ENCODE measurements at places on chromosomes 3 and 15.

DNA sequence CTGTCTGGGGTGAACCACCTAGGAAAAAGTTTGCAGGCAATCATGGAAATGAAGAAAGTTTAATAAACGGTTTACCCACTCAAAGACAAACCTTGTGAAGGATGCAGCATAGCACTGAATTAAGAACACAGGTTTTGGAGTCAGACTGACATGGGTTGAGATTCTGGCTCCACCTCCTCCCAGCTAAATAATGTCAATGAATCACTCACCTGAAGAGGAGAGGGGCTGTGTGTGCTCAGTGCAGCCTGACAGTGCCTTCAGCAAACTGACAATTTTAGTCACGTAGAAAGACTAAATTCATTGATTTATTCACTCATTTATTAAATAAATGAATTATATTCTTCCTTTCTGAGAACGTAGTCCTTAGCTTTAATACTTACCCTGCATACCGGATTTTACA, 18.9 kb downstream of the NR1I2 start:
- DNase-seq: no peak

DNA sequence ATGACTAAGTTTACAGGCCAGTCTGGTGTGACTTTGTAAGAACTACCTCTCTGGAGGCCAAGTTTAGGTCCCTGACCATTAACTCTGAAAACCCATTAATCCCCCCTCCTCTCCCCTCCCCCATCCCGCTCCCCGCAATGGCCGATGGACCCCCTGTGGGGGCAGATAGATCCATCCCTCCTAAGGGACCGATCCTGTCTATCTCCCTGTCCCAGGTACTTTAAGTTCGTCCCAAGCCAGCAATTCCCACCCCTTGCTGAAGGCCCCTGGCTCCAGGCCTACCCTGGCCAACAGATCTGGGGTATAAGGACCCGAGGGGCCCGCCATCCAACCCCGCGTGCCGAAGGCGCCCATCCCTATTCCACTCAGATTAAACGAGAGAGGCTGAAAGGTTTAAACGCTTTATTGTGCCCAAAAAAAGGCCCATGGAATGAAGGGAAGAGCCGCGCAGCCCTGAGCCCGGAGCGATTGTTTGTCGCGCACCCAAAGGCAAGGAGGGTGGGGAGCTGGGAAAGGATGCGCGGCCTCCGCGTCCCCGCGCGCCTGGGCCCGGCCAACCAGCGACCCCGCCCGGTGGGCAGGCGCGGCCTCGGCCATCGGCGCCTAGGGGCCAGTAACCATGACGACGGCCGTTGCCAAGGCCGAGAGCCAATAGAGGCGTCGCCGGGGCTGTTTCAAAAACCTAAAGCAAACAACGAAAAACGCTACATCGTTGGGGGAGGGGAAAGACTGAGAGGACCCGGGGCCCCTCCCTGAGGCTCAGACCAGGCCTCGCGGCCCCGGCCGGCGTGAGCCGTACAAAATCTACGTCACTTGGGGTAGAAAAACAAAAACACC, 35.9 kb downstream of the HMCES start:
- DNase-seq: peak; percentile 93

DNA sequence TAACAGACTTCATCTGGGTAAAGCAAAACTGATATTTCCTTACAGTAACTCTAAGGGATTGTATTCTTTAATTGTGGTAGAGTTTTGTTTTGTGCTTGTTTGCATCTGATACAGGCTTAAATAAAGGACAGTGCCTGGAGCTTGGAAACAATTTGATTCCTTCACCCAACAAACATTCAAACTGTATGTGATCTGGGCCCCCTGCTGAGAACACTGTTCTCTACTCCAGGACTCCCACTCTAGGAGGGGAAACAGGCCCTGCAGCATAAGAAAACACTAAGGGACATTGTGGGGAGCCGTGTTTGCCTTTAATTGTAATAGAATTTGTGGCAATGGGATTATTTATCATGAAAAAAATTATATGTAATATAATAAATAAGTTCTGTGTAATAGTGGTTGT, 56.9 kb downstream of the CTDSPL start:
- no peak for DNase-seq

DNA sequence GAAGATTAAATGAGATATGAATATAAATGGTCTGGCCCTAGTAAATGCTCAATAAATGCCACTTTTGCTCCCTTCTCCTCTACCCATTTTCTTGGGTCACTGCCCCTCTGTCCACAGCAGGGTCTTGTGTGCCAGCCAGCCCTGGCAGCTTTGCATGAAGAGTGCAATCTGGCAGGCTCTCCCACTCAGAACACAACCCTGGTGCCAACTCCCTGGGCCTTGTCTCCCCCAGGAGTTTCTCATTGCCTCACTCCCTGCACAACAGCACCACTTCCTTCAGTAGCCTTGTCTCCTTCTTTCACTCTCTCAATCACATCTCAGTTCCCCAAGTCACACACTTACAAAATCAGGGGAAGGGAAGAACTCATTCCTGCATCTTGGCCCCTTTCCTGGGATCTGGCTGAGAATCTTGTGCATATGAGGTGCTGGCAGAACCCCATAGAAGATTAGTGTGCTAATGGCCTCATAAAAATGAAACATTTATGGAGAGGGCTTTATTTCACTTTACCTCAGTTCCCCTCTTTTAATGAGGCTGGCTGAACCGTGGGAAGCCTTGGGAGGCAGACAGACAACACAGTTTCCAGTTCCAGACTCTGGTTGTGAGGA, 445.9 kb upstream of the PROK2 start:
- DNase-seq: no peak

DNA sequence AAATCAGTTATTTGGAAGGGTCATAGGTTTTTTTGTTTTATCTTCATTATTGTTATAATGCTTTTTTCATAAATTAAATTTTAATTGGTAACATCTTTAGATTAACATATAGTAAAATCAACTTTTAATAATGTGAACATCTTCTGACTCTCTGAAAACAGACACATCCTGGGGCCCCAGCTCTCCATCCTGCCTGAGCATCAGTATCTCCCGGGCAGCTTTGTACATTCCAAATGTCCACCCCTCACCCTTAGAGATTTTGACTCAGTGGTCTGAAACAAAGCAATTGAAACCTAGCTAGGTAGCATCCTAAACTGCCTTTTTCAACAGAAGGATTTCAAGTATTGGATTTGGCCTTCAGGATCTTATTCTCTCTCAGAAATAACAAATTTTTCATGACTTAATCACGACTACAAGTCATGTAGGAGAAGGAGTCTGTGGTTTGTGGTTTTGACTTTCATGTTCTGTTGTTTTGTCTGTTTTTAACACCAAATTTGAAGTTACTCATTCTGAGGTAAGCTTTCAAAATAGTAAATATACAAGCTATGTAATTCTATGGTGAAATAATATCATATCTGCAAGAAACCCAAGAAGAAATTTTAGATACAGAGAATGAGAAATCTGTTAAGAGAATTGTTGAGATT, 147.3 kb upstream of the UBE2E2 start:
- DNase-seq: peak; percentile 87

- no peak for DNase-seq
Measured at GRCh38 chr3:153590051-153590450, 428.0 kb downstream of the RAP2B start.

- peak; percentile 90 for DNase-seq
Measured at GRCh38 chr15:83011271-83012075, at the start of gene C15orf40. TSS of gene C15orf40 (minus strand) at chr15:83011639. CDS start at chr15:83011607, 32 bp downstream.

GRCh38 chr3:25073423-25073822, 354.6 kb upstream of the RARB start:
- no peak for DNase-seq

GRCh38 chr3:177015881-177016280, 181.4 kb downstream of the TBL1XR1 start:
- no peak for DNase-seq

DNA sequence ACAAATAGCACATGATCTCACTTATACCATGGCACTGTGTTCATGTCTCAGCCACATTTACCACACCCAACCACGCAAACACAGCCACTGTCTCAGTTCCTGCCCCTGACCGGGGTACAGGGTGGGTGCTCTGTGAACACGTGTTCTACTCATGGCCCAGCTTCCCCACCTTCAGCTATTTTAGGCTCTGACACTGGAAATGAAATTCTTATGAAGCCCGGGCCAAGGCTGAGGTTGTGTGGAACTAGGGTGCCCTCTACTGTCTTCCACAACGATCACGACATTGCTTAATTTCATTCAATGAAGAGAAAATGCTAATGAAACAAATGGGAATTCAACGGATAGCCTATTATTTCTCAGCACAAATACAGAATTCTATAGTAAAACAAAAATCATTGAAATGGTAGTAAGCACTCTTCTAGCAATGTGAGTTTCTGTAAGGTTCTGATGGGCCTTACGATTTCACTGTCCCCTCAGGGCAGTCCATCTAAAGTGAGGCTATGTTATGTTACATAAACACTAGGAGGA, 2.1 kb upstream of the GABRA5 start:
- peak; percentile 56 for DNase-seq

- peak; percentile 81 for DNase-seq
Measured at GRCh38 chr3:9915254-9916141, 1.4 kb upstream of the IL17RC start.

DNA sequence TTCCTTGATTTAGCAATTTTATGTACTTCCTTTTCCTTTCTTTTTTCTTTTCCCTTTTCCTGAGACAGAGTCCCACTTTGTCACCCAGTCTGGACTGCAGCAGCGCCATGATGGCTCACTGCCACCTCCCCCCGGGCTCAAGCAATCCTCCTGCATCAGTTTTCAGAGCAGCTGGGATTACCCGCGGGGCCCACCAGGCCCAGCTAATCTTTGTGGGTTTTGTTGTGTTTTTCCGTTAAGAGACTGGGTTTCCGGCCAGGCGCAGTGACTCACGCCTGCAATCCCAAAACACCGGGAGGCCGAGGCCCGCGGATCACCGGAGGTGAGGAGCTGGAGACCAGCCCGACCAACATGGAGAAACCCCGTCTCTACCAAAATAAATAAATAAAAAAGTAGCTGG, 17.7 kb downstream of the GOLGA8S start:
- no peak for DNase-seq

DNA sequence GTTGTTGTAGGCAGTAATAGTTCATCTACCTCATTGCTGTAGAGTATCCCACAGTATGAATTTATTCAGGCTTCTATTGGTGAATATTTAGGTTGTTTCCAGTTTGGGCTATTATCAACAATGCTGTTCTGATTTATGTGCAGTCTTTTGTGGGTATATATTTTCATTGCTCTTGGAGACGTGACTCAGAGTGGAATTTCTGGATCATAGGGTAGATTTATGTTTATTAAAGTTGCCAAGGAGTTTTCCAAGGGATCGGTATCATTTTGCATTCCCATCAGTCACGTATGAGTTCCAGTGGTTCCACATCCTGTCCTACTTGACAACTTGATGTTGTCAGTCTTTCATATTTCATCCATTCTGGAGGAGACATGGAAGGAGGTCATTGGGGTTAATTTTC, 8.4 kb upstream of the HRH1 start:
- DNase-seq: peak; percentile 97

DNA sequence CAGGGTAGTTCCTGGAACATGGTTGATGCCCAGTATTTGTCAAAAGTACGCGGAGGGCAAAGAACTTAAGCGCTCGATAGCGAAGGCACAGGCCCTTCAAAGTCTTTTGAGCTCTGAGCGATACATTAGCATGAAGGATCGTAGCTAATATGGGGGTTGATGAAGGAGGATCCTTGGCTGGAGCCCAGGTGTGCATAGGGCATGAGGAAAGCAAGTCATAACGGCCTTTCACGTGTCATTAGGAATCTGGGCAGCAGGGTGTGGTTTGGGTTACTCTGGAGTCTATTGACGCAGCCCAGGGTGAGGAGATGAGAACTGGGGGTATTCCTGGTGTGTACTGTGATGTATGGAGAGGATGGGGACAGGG, 31.7 kb downstream of the SPINK8 start:
- DNase-seq: peak; percentile 32

GRCh38 chr15:75738647-75739325, 26.1 kb upstream of the CSPG4 start:
- peak; percentile 92 for DNase-seq

GRCh38 chr15:23628612-23629233, 18.9 kb downstream of the MAGEL2 start:
- no peak for DNase-seq

DNA sequence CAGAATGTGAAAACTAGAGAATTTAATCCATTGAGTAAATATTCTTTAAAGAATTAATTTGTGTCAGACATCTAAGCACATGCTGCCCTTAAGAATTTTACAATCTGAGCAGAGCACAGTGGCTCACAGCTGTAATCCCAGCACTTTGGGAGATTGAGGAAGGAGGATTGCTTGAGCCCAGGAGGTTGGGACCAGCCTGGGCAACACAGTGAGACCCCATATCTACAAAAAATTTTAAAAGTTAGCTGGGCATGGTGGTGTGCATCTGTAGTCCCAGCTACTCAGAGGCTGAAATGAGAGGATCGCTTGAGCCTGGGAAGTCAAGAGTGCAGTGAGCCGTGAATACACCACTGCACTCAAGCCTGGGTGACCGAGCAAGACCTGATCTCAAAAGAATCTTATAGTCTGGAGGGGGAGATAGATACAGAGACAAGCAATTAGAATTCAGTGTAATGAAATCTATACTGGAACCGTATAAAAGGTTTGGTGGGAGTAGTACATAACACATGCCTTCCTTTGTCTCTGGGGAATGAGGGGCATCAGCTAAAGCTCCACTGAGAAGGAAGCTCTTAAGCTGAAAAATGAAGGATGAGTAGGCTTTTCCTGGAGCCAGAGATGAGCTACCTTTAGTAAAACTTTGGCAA, 21.2 kb downstream of the ATP11B start:
- peak; percentile 20 for DNase-seq

GRCh38 chr3:108428586-108428985, 81.8 kb downstream of the MYH15 start:
- DNase-seq: no peak

- no peak for DNase-seq
Measured at GRCh38 chr15:50377867-50378751, 23.1 kb upstream of the GABPB1 start.

DNA sequence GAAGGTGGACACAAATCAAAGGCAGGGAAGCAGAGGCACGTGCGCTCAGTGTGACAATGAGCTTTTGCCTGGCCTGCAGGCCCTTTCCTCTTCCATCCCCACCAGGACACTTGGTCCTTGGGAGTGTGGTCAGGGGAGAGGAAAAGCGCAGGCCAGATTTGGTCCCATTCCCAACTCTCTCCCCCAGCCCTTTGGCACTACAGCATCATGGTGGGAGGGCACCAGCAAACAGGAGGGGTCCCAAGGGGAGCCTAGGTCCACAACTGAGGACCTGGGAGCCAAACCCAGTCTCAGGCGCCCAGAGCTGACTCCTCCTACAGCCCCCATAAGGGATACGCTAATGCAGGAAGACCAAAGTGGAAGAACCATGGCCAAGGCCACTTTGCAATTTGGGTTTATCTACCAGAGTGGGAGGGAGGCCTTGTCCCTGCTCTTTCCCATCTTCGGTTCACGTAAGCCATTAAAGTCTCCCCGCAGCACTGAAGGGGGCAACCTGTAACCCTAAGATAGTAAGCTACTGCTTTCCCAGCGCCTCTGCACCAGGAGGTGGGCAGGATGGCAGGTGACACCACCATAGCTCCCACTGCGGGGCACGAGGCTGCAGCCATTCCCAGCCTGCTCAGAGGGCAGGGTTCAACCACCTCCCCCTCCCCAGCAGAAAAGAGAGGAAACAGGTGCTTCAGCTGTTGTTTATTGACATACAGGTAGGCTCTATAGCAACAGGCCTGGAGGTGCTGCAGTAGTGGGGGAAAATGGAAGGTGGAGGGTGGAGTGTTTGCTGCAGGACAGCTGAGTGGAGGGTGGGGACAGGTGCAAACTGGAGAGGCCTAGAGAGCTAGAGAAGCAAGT, 993 bp upstream of the GRAMD2A start:
- no peak for DNase-seq

Measured in fibroblast of skin of back (primary cell).